ENCODE measurements at places on chromosomes 4 and X. TPM values are rescaled to one million over a fixed set of nuclear protein-coding genes. Genes with fewer than 3 reads are reported as not detected.

DNA sequence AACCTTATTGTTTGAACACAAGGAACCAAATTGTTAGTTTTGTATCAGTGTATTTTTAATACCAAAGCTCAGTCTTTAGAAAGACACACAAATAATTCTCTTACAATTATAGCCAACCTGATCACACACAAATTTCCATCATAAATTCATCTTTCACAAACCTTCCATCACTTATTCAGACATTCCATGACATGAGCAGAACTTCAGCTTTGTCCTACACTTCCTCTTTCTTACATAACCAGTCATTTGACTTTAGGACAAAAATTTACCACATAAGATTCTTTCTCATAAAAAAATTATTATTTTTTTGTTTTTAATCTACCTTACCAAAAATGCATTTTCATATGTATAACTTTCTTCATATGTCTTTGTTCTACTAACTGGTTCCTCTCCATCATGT lies 312.2 kb downstream of the GALNTL6 start:
- DNase-seq, result no peak

RGN gene
- polyA plus RNA-seq, result 15.5 TPM

DNA sequence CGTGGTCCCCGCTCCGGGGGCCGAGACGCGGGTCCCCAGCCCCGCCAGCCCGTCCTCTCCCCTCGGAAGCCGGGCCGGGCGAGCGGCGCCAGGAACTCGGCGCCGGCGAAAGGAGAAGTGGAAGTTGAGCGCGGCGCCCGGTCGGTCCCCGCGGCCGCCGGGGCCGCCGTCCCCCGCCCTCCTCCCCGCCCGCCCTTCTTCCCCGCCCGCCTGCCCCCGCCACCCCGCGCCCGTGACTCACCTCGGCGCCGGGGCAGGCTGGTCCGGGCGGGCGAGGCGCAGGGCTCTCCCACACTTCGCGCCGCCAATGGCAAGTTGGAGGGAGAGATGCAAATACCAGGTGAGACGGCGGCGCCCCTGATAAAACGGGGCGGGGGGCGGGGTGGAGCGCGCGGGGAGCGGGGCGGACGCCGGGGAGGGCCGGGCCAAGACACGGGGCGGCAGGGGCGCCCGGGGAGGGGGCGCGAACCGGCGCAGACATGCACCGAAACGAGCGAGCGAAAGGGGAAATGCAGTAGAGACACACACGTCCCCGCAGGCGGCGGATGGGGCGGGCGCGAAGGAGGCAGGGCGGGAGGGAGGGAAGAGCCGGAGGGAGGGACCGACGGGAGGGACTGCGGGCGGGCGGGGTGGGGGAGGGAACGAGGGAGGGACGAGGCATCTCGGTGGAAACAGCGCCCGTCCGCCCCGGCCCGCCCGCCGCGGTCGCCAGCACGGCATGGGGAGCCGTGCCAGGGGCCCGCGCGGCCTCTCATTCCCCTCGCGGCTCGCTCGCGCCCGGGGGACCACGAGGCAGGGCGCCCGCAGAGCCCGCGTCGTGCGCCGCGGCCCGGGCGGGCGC lies at the start of gene ELF4:
Gene ELF4, minus strand, starts transcription at position 119 of the 841 bp plus-strand sequence. CDS start 29,167 bp downstream, outside the sequence.
- DNase-seq, result no peak

DNA sequence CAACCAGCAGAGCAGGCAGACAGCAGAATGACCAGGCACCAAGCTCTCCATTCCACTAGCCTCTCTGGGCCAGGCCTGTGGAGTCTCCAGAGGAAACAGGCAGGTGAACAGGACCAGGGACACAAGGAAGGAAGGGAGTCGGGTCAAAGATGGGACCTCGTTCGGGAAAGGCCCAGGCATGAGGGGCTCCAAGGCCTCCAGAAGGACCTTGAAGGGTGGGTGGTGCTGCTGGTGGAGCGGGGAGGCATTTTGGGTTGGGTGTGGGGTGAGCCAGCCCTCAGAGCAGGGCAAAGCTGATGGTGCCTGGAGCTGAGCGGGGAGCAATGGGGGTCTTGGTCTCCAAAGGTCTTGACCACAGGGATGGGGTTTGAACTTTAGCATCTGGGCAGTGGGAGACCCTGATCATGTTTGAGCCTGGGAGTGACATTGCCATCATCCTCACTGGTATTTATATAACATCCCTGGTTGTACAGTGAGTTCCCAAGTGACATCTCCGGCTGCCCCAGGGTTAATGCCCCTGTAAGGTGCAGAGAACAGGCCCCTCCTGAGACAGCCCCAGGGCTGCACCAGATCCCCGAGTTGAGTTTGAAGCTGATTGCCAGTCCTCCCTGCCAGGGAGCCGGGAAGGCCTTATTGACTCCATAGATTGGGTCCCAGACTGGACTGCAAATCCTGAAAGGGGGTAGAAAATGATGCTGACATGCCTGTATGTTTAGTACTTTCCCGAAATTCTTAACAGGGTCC lies 52.7 kb downstream of the PSAPL1 start:
- DNase-seq, result no peak

- no peak for DNase-seq
Observed at GRCh38 chr4:80183250-80184052, 13.9 kb upstream of the PRDM8 start.

GAGE2A gene
- polyA plus RNA-seq, result not detected

- DNase-seq, result no peak
Observed at GRCh38 chrX:136735601-136736000, 45.1 kb downstream of the ARHGEF6 start.

FAM47A gene
- polyA plus RNA-seq, result not detected

GRCh38 chr4:19193274-19193981 lies 1058.3 kb upstream of the SLIT2 start:
- DNase-seq, result no peak

- DNase-seq, result no peak
Observed at GRCh38 chr4:76074468-76074867, at the start of gene ART3. Gene ART3 (plus strand): TSS chr4:76074709. CDS start chr4:76075890, 1,181 bp downstream.

GRCh38 chr4:83516042-83516772 lies 19.7 kb upstream of the GPAT3 start:
- DNase-seq, result no peak

NHSL2 gene
- 11.1 TPM for polyA plus RNA-seq

CSN1S1 gene
- polyA plus RNA-seq, result not detected

- DNase-seq, result no peak
Observed at GRCh38 chr4:115484479-115484878, 371.1 kb upstream of the NDST4 start.

PDGFC gene
- 34.1 TPM for polyA plus RNA-seq

NALF2 gene
- 0.17 TPM for polyA plus RNA-seq

AKAP14 gene
- polyA plus RNA-seq, result 3.2 TPM

- DNase-seq, result no peak
Observed at GRCh38 chrX:34218063-34218462, 85.9 kb upstream of the FAM47A start.

DNA sequence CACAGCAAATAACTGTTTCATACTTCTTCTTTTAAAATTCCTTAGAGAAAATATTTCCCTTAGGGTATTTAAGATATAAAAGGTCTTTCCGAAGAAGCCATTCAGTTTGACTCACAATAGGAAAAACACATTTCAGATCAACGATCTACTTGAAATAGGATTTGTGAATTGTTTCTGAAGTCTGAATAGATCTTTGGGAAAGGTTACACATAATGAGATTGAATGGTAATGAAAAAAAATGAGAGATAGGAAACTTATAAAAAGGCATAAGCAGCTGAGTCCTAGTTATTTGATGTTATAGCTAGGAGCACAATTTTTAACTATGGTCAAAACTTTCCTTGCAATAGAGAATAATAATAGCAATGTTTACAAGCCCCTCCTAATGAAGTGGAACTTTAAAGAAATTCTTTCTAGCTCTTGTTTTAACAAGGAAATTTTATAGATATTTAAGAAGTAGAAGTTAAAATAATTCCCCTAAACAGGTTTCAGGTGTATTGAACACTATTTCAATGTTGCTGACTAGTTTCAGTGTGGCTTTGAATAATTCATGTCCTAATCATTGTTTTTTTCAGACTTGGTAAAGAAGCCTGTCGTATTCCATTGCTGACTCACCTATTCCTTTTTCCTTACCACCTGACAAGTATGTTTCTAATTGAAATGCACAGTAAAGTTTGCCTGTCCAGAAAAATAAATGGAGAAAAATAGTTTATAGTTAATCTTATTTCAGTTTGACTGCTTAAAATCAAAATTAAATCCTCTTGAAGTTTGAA lies 89.1 kb downstream of the PCDH18 start:
- DNase-seq, result no peak

DNA sequence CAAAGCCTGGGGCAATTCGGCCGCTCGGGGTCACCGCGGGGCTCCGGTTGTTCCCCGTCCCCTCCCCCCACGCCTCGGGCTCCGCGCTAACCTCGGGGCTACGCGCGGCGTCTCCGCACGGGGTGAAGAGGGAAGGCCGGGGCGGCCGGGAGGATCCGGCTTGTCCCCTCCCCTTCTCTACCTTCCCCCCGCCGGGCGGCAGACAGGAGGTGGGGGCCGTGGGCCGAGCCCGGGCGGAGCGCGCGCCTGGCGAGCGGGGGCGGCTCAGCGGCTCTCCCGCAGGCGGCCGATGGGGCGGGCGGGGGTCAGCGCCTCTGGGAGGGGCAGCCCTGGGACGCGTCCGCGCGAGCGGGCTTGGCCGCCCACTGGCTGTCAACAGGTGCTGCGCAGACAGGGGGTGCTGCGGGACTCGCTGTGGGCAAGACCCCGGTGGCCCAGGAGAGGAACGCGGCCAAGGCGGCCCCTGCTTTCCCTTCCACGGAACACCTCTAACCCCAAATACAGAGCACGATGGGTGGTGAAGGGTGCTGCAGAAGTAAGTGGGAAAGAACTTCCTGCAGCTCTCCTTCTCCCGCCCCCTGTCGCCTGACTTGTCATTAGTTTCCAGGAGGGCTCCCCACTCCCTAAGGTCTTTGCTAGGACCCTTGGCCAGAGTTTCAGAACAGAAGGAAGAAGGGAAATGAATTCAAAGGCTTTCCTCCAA lies at the start of gene PDGFC:
Gene PDGFC, minus strand, starts transcription at position 124 of the 703 bp plus-strand sequence. CDS start 896 bp downstream, outside the sequence.
- DNase-seq, result peak; percentile 95

DMP1 gene
- not detected for polyA plus RNA-seq

CYSLTR1 gene
- polyA plus RNA-seq, result 1.7 TPM

GRCh38 chr4:53714236-53715140 lies 123.2 kb upstream of the LNX1 start:
- no peak for DNase-seq

DNA sequence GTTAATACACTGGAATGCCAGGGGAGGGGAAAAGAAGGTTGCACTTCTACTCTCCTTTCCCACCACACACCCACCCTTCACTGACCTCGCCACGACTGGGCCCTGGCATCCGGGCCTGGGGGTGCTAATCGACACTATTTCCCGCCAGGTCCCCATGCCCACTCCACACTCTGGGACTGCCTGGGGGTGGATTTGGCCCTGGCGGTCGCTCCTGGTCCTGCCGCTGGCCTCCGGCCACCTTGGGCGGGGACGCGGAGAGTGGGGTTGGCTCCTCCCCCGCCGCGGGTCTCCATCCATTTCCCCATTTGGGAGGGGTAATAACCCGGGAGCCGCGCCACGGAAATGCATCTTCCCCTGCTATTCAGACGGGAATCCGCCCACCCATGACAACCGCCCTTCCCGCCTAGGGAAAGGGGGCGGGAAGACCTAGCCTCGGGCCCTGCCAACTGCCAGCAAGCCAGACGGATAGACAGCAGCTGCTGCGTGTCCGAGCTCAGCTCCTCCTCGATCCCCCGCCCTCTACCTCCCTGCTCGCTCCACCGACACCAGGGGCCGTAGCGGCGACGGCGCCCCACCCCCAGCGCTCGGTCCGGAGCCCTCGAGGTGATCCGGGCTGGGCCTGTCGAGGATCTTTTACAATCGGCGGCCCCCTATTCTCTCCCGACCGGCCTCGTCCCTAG lies 78.1 kb downstream of the RLIM start:
- peak; percentile 85 for DNase-seq

DNA sequence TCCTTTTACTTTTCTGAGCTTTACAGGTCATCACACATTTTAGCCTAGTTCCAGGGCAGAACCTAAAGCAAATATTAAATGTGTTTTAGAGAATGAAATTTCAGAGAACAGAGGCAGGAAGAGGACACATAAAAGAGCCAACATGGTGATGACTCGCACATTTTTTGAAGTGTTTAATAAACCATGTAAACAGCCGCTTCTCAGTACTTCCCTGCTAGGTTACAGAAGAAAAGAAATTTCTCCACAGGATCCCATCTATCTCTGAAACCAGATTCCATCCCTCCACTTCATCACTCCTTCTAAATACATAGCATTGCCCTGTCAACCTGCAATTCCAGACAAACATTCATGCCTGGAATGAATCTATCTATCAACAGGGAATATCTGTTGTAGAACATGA lies 949.5 kb upstream of the PCDH7 start:
- DNase-seq, result no peak

KIT gene
- 62.7 TPM for polyA plus RNA-seq

TRPC3 gene
- 8.1 TPM for polyA plus RNA-seq

GRCh38 chr4:3387154-3387942 lies 54.4 kb upstream of the HGFAC start:
- DNase-seq, result no peak

MAGIX gene
- 1.6 TPM for polyA plus RNA-seq

CCDC149 gene
- polyA plus RNA-seq, result 22.2 TPM

Data from left lung (tissue), 14 donors.